ENCODE measurements at places on chromosomes 4 and X.

DNA sequence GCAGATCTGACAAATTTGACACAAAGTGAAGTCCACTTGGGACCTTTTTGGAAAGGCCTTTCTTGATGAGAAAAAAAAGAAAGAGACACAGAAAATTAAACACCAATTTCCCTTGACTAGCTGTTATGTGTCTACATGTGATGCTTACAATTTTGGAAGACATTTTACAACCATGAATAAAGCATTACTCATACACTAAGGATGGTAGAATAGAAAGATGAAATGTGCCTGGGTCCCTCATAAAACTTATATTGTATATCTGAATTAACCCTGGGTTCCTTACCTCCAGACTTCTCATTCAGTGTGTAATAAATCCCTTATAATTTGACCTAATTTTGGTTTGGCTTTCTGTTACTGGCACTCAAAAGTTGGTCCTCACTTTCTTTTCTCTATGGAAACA lies 16.5 kb upstream of the GRIA3 start:
- DNase-seq: no peak

DNA sequence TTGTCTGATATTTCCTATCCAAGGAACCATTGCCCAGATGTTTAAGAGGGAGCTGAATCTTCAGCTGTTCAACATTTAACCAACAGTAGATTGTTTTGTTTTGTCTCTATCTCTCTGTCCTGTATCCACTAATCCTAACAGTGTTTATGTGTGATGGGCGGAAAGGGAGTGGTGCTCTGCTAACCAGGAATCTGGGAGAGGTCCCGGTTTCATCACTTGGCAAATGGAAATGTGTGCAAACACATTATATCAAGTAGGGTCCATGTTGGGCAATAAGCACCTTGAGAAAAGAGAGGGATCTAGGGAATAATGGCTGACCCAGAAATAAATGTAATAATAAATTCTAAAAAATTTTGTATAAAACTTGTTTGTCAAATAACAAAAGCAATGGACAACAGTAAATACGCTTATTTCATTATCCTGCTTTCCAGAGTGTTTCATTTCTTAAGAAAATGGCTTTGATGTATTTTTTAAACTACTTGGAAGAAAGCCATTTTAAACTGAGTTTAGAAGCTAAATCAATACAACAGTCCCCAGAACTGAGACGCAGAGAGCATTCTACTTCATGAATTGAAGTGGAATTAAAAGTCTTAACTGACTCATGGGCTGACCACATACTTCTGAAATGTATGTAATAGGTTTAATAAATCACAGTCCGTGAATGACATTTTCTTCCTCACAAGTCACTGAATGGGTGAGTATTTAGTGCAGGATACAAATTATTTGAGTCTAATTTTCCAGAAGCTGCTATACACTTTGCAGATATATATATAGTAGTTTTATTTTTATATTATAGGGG lies 55.8 kb downstream of the EMCN start:
- no peak for DNase-seq

DNA sequence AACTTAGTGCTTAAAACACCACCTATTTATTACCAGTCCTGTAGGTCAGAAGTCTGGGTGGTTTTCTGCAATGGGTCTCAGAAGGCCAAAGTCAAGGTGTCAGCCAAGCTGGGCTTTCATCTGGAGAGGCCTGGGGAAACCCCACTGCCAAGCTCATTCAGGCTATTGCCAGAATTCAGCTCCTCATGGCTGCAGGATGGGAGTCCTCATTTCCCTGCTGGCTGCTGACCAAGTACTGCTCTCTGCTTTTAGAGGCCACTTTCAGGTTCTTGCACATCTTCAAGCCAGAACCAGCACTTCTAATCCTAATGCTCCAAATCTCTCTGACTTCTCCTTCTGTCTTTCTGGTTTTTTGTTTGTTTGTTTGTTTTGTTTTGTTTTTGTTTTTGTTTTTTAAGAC lies 109.3 kb downstream of the BCOR start:
- DNase-seq: no peak

GRCh38 chr4:165945991-165946390 lies 73.0 kb downstream of the TLL1 start:
- DNase-seq: no peak

DNA sequence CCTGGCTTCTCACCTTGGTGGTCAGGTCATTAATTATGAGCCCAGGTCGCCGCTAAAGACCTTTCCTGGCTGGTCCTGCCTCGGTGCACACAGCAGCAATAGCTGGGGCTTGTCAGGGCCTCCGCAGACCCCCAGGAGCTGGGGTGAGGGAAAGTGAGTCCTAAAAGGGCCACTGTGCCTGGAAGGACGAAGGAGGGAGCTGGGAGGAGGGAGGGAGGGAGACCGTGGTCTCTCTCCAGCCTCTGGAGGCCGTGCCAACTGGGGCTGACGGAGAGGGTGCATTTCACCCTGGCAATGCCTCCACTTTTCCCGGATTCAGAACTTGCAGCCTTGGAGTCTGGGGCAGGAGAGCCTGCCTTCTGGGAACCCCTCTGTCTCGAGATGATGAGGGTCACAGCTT lies 60.4 kb downstream of the CRLF2 start:
- DNase-seq: no peak

- no peak for DNase-seq
Observed at GRCh38 chr4:158122501-158122900, 50.3 kb downstream of the GASK1B start.

DNA sequence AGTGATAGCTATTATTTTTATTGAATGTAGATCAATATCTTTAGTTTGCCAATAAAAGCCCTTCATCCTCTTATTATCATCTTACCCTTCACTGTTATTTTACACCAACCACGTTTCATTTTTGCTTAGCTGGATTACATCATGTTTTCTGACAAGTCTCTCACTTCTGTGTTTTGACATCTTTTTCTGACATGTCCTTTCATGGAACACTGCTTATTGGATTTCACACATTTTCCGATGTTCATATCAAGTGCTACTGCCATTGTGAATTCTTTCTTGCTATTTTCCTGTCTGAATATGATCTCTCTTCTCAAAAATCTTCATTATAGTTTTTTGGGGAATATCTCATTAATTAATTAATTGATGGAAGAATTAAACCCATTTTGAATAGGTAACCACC lies 48.5 kb upstream of the AGA start:
- no peak for DNase-seq
